ELF-1 (cell line): ENCODE measurements at places on chromosomes 12 and 14.

GRCh38 chr14:36212577-36212976 lies 36.1 kb upstream of the PTCSC3 start:
- DNase-seq, result no peak

- DNase-seq, result no peak
These were observed 26.7 kb upstream of the SFSWAP start for GRCh38 chr12:131684015-131684725.

DNA sequence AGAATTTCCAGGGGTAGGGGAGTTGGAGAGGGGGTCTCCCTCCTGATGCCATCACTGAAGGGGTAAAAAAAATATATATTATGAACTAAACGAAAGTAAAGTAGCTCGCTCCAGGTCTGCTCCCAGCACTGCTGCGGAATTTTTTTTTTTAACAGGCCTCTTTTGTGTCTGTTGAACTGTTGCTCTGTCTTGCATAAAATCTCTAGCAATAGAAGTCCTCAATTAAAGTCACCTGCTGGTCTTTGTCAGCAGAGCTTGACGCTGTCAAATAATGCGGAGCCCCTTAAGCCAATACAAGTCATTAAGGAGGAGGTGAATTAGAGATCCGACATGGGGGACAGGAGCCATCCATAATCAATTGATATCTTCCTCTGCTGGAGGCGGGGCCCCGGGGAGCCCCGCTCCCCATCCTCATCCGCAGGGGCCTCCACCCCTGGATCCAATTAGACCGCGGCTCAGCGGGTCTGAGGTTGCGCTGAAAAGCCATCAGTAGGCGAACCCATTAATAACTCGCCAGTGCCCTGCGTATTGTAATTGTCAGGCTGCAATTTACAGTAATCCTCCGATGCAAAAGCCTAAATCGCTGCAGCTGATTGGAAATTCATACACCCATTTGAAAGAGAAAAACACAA lies 85.6 kb downstream of the DICER1 start:
- no peak for DNase-seq

GRCh38 chr14:21070083-21070609 lies at the start of gene ARHGEF40:
ARHGEF40 (plus strand) TSS chr14:21070304; CDS start chr14:21070397, 93 bp downstream.
- peak; percentile 42 for DNase-seq

DNA sequence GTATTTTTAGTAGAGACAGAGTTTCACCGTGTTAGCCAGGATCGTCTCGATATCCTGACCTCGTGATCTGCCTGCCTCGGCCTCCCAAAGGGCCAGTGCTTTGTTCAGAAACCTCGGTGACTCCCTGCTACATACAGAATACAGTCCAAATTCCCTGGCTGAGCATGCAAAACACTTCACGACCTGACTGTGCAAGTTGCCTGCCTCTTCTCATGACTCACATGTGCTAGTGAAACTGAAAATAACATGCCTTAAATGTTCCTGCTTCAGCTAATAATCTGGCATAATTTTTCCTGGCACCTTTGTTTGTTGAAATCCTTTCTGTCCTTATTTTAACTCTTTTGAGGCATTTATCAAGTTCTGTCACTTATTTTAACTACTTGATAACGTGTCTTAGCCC lies 8.2 kb downstream of the DMAC2L start:
- DNase-seq, result no peak

DNA sequence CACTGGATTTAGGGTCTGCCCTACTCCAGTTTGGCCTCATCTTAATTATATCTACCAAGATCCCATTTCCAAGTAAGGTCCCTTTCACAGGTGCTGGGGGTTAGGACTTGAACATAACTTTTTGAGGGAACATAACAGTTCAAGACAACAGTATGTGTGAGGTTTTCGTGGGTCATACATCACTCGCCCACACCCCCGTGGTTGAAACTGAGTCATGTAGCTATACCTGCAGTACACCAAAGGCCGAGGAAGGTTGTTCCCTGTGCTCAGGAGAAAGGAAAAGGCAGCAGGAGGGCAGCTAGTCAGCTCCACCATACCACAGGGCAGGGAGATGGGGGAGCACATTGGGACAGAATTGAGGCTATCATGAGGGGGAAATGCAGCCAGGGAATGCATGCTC lies 167.0 kb downstream of the PPM1H start:
- no peak for DNase-seq

GRCh38 chr12:108151533-108152169 lies 22.6 kb downstream of the WSCD2 start:
- peak; percentile 34 for DNase-seq

DNA sequence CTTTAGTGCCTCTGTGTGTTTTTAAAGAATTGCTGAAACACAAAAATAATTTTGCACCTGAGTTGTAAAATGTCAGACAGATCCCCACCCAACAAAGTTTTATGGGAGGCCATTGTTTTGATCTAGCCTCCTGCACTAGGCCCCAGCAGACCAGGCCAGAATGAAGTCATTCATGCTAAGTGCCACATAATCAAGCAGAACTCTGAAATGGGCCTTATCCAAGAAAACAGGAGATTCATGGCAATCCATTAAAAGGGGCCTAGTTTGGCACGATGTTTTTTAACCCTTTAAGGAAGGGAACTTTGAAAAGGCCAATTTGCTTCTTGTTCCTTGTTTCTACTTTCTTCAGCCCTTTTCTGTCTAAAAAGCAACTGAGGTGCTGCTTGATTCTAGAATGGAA lies 260.9 kb downstream of the ITPR2 start:
- no peak for DNase-seq

DNA sequence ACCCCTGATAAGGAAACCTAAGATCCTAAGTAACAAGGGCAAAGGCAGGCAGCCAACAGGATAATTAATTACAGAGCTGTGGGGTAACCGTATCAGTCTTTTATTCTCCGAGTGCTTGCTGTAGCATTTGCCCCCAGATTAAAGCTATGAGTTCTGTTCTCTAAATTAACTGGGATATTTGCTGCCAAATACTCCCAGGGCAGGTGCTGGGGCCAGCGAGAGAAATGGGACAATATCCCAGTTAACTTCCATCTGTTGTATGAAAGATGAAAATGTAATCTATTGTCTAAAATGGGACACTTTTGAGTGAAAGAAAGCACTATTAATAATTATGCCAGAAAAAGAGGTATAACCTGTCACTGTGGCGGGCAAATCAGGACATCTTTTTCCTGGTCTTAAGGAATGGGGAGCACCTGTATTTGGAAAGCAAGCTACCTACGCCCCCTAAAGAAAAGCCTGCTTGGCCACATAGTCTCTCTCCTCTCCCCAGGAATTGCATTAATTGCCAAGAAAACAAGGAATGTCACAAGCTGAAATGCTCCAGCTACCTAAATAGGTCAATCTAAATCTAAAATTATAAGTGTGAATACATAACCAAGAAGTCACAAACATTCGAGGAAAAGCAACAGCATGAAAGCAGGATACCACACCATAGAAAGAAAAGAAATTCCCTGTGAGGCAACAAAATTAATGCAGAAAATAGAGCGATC lies 26.7 kb upstream of the CFAP54 start:
- DNase-seq, result no peak

DNA sequence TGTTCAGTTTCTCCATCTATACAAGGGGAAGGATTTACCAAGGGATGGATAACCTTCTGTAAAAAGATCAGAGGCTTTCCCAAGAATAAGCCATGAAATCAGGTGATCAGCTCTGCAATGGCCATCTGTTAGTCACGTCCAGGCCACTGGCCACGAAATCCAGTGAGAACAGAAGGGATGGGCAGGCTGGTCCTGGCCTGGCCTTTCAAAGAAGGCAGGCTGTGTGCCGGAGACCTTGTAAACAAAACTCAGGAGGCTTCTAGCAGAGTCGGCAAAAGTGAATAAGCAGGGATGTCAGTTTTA lies 68.5 kb downstream of the RNF34 start:
- peak; percentile 23 for DNase-seq

GRCh38 chr14:52596861-52597260 lies 44.2 kb downstream of the GPR137C start:
- DNase-seq, result no peak

DNA sequence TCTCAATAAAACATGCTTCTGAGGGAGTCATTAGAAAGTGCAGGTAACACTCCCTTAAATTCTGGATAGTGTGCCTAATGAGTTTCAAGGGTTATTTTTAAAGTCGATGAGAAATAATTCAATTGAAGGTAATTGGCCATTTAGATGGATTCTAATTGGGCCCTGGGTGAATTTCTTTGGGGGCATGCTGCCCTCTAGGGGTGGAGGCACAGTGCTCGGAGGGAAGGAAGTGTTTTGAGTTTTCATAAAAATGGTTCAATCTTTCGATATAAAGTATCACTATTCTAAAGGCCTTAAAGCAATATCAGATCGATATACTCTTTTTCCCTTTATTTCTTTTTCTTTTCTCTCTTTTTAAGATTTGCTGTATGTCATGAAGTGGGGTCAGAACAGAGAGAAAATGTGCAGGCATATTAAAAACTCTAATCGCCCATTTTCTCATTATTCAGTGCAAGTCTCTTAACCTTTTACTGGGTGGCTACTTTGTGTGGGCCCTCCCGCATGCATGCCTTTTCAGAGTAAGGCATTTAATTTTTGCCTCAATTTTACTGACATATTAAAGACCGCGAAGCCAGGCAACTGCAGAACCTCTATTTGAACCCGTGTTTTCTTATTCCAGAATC lies 25.5 kb downstream of the NKX2-8 start:
- DNase-seq, result no peak

DNA sequence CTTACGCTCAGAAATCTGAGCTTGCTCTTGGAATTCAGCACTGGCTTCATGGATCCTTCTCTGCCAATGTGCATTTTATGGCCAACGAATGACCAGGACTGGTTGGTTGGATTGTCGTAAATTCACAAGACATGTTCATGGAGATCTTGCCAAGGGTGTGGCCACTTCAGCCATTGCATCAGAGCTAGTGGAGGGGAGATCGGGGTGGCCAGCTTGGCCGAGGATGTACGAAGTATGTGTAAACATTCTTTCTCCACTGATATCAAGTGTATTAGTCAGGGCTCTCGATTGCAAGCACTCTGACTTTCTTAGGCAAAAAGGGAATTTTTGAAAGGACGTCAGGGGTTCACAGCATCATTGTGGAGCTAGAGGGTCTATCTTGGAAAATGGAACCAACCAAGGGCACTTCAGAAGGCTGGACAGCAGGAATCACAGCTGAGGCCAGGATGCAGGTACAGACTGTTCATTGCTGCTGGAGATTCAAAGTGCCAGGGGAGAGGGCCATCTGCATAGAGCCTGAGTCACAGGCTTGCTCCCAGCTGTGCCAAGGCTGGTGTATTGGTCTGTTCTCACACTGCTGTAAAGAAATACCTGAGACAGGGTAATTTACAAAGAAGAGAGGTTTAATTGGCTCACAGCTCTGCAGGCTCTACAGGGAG lies 32.9 kb upstream of the ADGRD1 start:
- no peak for DNase-seq

DNA sequence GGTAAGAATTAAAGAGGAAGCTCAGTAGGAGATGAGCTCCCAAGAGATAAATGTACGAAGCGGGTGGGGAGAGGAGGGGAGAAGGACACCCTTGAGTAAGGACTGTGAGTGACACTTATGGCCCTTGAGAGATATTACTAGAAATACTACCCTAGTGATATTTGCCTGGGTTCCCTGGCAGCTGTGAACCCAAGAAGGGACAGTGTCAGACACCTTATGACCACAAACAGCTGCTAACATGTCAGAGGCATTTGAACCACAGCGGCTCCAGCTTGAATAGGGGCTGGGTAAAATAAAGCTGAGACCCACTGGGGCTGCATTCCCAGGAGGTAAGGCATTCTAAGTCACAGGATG lies 19.6 kb upstream of the SLC6A12 start:
- no peak for DNase-seq

GRCh38 chr14:72256055-72256454 lies 323.8 kb downstream of the RGS6 start:
- no peak for DNase-seq
